PC-9 (cell line): ENCODE measurements at places on chromosomes 2 and 18.

GRCh38 chr18:75214332-75214690, 3.7 kb downstream of the TSHZ1 start:
- no peak for DNase-seq

- no peak for DNase-seq
Measured at GRCh38 chr2:111157798-111158197, 37.1 kb downstream of the BCL2L11 start.

GRCh38 chr18:36158266-36158867, 28.7 kb downstream of the ELP2 start:
- DNase-seq: no peak

DNA sequence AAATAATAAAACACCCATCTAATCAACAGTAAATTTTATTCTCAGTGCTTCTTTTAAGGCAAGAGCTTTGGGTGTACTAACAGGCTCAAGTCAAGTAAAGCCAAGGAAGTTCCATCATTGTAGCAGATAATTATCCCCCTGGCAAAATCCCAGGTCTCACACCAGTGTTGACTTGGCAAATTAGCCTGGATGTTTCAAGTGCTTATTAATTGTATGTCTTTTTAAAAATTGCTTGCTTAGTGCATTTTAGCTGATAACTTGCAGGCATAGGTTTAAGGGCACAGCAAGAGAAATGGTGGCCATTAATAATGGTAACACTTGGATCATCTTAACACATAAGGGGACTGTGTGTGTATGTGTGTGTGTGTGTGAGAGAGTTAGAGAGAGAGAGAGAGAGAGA, 42.0 kb upstream of the FMNL2 start:
- no peak for DNase-seq

DNA sequence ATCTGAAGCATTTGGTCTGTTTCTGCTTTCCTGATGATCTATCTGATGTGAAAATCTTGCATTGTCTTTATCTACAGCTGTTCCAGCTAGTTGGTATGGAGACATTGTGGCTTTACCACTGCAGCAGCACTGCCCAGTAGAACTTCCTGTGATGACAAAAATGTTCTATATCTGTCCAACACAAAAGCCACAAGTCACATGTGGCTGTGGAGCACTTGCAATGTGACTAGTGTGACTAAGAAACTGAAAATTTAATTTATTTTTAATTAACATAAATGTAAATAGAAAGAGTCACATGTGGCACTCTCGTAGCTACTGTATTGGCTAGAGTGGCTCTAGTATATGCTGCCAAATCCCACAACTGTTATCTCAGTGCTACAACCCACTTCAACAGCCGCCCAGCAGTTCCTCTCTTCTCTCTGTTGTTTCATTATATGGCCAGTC, 425.7 kb downstream of the SETBP1 start:
- no peak for DNase-seq

GRCh38 chr2:54685263-54685775, 38.1 kb upstream of the EML6 start:
- DNase-seq: no peak

GRCh38 chr18:21820033-21820810, 79.6 kb downstream of the MIB1 start:
- no peak for DNase-seq

DNA sequence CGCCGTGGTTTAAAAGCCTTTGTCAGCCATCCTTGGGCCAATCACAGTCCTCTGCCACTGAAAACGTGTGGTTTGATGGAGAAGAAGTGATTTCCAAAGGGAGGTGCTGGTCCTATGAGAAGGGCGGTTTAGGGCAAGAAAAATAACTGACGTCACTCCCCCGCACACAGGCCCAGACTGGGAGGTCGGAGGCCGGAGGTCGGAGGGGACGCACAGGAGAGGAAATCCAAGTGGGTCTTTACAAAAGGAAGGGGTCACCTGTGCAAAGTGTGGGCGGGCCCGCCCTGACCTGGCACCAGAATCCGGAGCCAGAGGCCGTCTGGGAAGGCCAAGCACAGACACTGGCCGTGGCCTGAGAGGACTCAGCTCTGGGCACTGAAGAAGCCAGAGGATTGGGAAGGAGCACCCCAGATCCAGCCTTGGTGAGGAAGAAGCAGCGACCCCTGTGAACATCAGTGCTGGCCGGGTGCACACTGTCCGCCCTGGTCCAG, 18.0 kb upstream of the KCNG2 start:
- DNase-seq: no peak

DNA sequence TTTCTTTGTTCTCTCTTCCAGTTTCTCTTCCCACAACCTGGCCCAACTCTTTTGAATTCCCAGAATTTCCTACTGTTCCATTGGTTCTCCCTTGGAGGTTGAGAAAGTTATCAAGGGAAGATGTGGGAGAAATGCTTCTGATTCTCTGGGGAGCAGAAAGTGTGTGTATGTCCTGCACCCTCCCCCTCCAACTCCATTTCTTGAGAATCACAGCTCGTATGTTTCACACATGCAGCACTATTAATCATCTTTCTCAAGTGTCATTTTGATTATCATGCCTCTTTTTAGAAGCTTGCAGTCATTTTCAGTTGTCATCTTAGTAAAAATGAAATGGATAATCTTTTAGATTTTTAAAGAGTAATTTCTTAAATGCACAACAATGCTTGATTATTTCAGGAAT, 296.8 kb upstream of the SLC39A10 start:
- DNase-seq: no peak

GRCh38 chr2:207974216-207974605, 51.1 kb downstream of the PLEKHM3 start:
- peak; percentile 13 for DNase-seq

DNA sequence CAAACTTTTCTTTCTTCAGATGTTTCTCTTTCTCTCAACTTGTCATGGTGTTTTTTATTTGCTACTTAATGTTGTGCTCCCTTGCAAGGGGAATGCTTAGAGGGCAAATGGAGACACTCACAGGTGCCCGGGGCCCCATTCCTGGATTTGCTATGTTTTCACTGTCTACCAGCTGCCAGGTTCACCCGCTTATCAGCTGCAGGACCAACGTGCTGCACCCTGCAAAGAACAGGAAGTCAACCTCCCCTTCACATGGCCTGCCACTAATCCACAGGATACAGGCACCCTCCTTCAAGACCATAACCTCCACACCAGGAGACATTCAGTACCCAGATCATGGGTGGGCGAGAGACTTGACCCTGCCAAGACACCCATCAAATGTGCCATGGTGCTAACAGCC, 237.6 kb upstream of the STON1 start:
- no peak for DNase-seq

- DNase-seq: no peak
Measured at GRCh38 chr2:212708355-212708754, 169.8 kb upstream of the ERBB4 start.

DNA sequence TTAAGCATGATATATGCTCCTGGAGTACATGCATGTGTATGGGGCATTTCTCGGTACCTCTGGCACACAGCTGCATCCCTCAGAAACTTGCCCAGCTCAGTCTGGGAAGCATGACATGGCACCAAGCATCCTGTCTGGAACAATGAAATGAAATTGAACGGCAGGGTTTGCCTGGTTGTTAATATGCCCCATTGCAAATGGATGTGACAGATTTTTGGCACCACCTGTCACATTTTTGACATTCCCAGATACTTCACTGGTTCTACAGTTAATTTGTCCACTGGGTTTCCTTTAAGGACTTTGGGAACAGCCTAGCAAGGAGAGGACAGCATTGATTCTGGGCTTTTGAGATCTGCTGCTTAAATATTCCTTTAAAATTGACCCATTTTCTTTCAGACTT, 305.8 kb downstream of the TSN start:
- no peak for DNase-seq

DNA sequence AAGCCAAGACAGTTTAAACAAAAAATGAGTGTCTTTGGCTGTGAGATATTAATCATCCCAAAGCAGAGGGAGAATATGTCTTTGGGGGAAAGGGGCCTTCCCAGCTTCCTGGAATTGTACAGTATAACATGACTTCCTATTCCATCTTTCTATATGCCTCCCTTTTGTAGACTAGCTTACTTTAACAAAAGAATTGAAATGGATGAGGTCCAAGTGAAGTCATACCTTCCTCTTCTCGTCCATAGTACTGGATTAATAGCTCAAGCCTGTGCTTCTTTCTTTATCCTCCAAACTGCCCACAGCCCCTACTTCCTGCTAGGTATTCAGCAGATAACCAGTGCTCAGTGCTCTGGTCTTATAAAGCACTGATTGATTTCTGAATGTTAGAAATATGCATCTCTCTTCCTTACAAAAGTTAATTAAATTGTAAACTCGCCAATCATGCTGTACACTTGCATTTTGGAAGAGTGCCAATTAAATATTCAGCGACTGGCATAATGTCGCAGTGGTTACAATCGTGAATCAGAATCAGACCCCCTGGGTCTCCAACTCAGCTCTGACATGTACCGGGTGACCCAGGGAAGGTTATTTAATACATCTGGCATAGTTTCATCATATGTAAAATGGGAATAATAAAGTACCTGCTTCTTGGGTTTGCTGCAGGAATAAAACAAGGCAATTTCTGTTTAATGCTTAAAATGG, 325.1 kb downstream of the RND3 start:
- no peak for DNase-seq

GRCh38 chr18:79429785-79430281, 34.1 kb downstream of the NFATC1 start:
- DNase-seq: no peak

- no peak for DNase-seq
Measured at GRCh38 chr18:33924576-33924975, 300.1 kb downstream of the NOL4 start.

- no peak for DNase-seq
Measured at GRCh38 chr2:166661391-166661790, 167.3 kb upstream of the SCN7A start.

GRCh38 chr2:204127238-204127637, 190.7 kb downstream of the ICOS start:
- no peak for DNase-seq

GRCh38 chr2:218961651-218962570, 2.4 kb downstream of the CDK5R2 start:
- DNase-seq: no peak

DNA sequence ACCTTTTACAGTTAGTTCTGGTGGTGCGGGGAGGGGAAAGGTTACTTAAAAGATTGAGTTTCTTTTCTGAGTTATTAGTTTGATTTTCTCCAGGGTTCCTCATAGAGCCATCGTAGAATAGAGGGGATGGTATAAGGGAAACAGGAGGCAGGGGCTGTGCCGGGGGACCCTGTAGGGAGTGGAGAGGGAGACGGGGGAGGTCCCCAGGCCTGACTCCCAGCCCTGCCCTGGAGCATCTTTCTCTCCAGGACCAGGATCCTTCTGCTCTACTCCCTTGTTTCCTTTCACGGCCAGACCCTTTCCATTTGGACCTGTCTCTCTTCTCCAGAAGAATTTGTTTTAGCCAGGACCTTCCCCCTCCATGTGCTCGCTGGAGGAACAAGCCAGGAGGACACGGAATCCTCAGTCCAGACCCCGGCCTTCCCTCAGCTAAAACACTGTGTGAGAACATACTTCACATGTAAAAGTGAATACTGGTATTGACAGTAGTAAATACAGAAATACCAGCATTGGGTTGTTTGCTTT, 35.4 kb downstream of the DGKD start:
- DNase-seq: no peak

DNA sequence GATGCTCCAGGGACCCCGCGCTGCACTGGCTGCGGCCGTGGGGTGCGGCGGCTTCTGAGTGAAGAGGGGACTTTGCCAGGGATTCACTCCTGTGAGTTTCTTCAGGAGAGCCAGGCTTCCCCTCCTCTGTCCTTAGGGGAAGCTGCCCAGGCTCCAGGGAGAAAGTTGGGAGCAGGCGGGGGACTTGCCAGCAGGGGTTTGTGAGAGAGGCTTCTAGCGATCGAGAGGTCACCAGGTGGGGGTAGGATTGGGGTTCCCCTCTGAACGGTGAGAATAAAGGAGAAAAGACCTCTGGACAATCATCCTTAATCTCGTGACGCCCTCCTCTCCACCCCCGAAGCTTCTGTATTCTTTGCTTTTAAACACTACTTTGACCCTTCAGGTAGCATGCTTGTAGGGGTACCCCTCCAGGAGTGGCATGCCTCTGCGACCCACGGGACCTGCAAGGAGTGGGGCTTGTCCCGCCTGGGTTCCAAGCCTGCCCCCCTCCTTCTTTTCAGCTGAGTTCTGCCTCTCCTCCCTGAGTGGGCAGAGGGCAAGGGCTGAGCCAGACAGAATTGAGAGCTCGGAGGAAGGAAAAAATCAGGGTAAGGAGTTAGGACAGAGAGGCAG, 601 bp downstream of the PROKR1 start:
- no peak for DNase-seq

DNA sequence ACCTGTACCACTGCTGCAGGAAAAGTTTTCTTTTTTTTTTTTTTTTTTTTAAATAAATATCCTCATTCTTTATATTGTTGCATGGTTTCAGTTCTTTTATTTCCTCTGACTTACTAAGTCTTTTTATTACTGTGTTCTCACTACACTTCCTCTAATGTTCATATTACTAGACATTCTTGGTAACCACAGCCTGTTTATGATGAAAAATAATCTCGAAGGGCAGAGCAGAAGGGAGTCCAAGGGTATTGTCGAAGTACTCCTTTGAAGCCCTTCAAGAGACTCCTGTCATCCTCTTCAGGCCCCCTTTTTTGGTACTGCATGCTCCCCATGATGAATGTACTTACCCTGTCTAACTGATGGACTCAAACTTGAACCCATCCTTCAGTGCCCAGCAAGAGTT, 61.2 kb downstream of the RND3 start:
- DNase-seq: no peak

DNA sequence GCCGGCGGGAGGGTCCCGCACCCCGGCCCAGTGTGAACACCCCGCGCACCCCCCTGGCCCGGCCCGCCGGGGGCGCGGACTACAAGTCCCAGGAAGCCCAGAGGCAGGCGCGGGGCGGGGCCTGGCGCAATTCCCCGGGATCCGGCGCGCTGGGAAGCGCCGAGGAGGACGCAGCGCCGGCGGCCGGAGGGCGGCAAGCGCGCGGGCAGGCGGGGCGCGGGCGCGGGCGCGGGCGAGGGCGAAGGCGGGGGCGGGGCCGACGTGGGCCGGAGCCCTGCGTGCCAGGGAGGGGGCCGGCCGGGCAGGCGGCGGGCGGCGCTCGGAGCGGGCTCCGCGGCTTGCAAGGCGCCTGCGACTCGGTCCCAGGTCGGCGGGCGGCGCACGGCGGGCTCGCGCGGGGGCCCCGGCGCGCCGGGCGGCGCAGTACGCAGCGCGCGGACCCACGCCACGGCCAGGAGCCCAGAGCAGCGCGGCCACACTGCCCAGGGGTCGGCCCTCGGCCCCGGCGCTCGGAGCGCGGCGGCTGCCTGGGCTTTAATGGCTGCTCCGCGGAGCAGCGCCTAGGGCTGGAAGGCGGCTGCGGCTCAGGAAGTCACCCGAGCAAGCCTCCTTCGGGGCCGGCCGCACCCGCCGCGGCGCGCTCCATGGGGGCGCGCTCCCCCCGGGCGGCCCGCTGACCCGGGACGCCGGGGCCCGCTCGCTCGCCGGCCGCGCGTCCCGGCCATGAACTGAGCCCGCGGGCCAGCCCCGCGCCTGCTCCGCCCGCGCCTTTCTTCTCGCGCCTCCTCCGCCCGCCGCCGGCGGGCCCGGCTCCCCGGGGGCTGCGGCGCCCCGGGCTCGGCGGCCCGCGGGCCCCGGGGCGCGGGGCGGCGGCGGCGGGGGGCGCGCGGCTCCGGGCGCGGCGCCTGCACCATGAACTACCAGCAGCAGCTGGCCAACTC, at the start of gene AGAP1:
AGAP1 (plus strand) TSS at position 269 of the 941 bp plus-strand sequence.
- DNase-seq: peak; percentile 97

GRCh38 chr2:198498516-198498915, 694.1 kb downstream of the PLCL1 start:
- no peak for DNase-seq

GRCh38 chr18:63293935-63294334, 25.6 kb downstream of the BCL2 start:
- DNase-seq: no peak

GRCh38 chr2:36246320-36246990, 109.1 kb upstream of the CRIM1 start:
- no peak for DNase-seq
